Activated naive CD4-positive, alpha-beta T cell treated with anti-CD3 and anti-CD28 coated beads, Interleukin-2, amount 50 U/mL, for 72 hours (primary cell): ENCODE measurements at places on chromosomes 5 and 9. TPM values are rescaled to one million over a fixed set of nuclear protein-coding genes. Genes with fewer than 3 reads are reported as not detected.

DNA sequence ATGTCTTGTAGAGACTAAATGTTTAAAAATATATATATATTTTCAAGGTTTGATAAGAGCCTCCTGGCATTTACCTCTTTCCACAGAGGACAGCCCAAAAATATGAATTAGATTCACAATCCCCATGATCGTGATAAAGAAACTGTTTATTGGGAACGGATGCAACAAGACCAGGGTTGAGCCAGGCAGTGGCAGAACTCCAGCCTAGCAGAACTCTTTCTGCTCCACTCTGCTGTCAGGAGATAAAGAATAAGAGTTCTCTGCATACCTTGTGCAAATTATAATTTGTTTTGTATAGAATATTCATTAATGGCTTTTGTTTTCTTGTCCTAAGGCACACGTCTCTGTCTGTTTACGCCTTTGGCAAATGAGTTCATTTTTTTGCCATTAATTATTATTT is 472.2 kb downstream of the TUSC1 start:
- no peak for DNase-seq

GRCh38 chr9:86126998-86127972 is 27.9 kb upstream of the GOLM1 start:
- DNase-seq, result no peak

- DNase-seq, result no peak
These were observed 26.6 kb downstream of the TSPAN17 start for GRCh38 chr5:176673651-176674583.

GRCh38 chr9:121645003-121645402 is 6.4 kb upstream of the DAB2IP start:
- DNase-seq, result no peak

The INSL4 gene
- not detected for total RNA-seq

DNA sequence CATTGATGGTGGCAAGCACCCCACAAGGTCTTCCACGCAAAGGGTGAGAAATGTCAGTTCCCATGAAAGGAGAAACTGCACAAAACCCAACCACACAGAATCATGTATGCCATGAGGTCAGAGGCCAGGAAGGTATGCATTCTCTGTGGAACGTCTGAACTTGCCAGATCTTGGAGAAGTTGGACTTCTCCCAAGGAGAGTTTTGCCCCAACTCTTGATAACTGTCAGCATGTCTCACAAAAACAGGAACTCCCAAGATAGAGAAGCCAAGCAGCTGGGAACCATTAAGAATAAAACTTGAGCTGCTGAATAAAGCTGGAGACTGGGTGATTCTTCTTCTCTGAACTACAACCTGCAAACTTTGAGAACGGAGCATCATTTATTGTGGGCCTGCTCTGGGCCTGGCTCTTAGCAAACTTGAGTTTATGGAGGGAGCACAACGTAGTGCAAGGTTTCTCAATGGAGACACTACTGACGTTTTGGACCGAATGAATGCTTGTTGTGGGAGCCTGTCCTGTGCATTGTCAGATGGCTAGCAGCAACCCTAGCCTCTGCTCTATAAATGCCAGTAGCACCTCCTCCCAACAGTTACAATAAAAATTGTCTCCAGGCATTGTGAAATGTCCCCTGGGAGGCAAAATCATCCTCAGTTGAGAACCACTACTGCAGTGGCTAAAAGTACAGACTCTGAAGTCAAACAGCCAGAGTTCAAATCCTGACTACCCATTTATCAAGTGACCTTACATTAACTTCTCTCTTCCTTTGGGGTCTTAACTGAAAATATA is 193.5 kb downstream of the ACTL7B start:
- DNase-seq, result no peak

DNA sequence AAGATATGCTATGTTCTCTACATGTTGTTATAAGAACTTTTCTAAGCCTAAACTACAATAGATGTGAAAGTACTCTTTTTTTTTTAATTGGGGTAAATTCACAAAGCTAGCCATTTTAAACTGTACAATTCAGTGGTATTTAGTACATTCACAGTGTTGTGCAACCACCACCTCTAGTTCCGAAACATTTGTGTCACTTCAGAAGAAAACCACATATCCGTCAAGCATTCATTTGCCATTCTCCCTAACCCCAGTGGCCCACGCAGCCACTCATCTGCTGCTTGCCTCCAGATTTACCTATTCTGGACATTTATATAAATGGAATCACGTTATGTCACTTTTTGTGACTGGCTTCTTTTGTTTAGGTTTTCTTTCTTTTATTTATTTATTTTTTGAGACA is 43.1 kb downstream of the SPTAN1 start:
- DNase-seq, result no peak

DNA sequence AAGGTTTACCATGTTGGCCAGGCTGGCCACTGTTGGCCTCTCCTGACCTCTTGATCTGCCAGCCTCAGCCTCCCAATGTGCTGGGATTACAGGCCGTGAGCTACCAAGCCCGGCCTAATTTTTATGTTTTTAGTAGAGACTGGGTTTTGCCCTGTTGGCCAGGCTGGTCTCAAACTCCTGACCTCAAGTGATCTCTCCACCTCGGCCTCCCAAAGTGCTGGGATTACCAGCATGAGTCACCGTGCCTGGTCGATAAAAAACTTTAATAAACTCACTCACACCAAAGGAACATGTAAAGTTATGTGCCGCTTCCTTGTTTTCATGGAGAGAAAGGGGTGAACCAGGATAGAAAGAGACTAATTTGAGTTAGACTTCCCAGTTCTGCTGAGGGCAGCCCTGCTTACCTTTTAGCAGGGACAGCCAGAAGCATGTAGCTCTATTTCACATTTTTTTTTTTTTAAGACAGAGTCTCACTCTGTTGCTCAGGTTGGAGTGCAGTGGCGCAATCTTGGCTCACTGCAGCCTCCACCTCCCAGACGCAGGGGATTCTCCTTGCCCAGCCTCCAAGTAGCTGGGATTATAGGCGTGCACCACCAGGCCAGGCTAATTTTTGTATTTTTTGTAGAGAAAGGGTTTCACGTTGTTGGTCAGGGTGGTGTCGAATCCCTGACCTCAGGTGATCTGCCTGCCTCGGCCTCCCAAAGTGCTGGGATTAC is 11.4 kb upstream of the HAUS6 start:
- no peak for DNase-seq

The ELAVL2 gene
- total RNA-seq, result not detected

DNA sequence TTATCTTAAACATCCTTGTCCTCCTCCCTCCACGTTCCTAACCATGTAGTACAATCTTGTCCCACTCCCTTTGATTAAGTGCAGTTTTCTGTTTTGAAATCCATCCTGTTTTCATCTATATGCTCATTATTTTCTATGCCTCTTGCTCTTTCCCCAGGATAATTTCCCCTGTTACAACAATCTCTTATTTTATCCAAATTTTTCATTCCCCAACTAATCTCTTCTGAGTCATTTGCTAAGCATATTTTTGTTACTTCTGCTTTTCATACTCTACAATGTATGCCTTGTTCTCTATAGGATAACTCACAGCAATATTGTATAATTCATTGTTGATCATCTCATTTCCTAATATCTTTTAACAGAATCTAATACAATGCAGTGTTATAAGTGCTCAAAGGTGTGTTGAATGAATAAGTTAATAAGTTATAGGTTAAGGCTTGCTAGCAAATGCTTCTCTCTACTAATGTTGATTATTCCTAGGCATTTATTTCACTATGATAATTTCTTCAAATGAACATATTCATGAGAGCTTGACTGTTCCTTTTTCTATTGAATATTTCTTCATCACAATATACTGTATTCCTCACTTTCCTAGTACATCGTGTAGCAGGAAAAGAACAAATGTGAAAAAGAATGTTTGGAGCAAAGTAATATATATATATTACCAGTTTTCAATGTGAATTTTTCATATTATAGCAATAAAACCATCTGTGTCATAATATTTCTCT is 1.5 kb downstream of the OMD start:
- DNase-seq, result no peak

GRCh38 chr5:154117050-154117449 is 73.5 kb upstream of the GALNT10 start:
- DNase-seq, result no peak

The PDE6A gene
- not detected for total RNA-seq

GRCh38 chr5:138872841-138873465 is 2.2 kb downstream of the LRRTM2 start:
- DNase-seq, result no peak

GRCh38 chr9:23630488-23630887 is 195.6 kb downstream of the ELAVL2 start:
- DNase-seq, result no peak

GRCh38 chr5:92559781-92560180 is 1021.2 kb downstream of the NR2F1-AS1 start:
- DNase-seq, result no peak

The SLC4A9 gene
- 0.41 TPM for total RNA-seq

The FGF1 gene
- total RNA-seq, result not detected

The RANBP3L gene
- total RNA-seq, result not detected

DNA sequence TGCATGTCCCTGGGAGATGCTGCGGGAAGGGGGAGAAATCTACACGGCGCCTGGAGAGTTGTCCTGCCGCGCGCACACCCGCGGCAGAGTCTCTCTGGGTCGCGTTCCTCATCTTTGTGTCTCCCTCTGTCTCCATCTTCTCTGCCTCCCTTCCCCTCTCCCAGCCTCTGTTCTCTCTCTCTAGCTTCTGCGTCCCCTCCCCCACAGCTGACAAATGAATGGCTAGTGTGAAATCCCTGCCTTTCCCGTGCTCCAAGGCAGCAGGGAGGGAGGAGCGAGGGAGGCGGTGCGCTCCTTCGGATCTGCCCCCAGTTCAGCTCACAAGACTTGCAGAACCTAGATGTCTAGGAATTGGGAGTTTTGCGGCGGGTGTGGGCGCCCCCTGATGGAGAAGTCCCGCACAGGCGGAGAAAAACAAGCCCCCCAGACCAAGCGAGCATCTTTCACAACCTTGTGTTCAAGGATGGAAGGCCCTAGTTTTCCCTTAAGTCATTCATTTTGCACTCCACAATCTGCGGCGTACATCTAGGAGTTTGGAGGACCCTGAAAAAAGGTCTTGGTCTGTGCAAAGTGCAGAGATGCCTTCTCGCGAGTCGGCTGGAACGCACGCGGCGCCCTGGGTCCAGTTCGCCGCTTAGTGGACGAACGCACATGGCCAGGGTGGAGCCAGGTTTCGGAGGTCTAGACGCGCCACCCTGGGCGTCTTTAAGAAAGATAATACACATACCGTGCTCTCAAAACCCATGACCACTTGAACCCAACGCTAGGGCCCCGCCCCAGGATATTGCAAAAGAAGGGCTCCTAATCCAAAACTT is 2.0 kb downstream of the VCAN start:
- no peak for DNase-seq

DNA sequence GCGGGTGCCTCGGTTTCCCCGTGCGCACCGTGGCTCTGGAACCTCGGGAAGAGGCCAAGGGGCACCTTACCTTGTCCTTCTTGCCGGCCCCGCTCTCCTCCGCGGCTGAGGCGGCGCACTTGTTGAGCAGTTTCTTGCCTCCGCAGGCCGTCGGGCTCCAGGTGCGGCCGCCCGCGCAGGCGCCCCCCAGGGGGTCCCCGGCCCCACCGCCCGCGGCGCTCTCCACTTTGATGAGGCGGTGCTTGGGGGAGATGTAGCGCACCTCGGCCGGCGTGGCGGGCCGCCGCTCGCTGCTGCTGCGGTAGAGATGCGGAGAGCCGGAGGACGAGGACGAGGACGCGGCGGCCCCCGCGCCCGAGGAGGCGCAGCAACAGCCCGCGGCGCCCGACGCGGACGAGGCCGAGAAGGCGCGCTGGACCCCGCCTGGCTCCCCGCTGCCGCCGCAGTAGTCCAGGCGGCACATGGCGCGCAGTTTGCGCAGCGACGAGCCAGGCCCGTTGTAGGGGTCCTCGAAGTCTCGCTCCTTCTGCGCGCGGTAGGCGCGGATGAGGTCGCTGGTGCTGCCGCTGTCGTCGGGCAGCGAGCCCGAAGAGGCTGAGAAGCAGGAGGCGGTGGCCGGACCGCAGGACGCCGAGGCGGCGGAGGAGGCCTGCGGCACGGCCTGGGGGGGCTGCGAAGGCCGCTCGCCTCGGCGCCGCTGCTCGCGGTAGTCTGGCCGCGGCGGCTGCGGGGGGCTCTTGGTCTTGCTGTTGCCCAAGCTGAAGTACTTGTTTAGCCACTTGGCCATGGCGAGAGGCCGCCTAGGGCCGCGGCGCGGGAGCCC is 957 bp downstream of the SHB start:
- DNase-seq, result peak; percentile 11

DNA sequence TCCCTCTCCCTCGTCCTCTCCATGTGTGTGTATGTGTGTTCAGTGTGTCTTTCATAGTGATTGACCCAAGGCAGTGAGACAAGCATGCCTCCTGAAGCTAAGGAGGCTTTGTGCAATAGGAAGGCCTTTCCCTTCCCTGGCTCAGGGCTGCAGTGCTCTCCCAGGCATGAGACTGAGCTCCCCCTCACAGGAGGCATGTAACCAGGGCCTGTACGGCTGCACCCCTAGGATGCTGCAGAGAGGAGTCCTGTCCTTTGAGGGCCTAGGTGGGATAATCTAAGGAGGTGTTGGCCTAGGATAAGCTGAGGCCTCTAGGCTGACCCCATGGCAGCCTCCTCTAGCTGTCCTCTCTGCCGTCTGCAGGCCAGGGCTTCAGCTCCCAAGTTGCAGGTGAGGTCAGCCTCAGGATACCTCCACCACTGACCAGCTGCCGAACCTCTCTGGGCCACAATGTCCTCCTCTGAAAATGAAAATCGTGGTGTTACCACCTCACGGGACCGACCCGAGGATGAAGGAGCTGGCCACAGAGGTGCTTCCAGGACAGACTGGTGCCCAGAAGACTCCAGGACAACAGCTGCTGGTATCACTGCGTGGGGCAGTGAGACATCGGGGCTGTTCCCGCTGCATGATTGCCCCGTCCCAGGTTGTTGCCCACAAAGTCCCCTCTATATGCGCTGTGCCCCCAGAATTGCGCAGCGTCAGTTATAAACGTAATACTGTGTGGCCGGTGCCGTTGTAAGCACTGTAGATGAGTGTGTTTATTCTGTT is 129.6 kb downstream of the BARX1 start:
- DNase-seq, result no peak

The MLANA gene
- not detected for total RNA-seq

The TAF11L14 gene
- not detected for total RNA-seq

DNA sequence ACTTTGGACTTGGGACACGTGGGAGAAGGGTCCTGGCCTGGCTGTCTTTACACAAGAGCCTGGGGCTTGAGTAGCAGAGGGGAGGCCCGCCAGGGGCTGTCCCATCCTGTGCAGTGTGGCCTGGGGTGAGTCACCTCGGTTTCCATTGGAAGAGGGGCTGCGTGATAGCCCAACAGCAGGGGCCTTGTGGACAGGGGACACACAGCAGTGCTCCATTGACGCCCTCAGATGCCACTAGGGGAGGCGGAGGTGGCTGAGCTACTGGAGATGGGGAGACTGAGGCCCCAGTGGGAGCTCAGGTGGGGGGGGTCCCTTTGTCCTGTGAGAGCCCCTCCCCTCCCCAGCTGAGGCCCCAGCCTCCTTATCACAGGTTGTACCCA is 50.0 kb upstream of the RNU6ATAC start:
- no peak for DNase-seq

- DNase-seq, result peak; percentile 77
These were observed 2.0 kb downstream of the IER5L start for GRCh38 chr9:129175825-129176633.

The DIRAS2 gene
- total RNA-seq, result not detected

The C9orf50 gene
- total RNA-seq, result 0.41 TPM

The IL4 gene
- not detected for total RNA-seq

GRCh38 chr9:125888211-125888610 is 141.0 kb downstream of the PBX3 start:
- DNase-seq, result no peak
